ENCODE measurements at places on chromosomes 5 and 9.

DNA sequence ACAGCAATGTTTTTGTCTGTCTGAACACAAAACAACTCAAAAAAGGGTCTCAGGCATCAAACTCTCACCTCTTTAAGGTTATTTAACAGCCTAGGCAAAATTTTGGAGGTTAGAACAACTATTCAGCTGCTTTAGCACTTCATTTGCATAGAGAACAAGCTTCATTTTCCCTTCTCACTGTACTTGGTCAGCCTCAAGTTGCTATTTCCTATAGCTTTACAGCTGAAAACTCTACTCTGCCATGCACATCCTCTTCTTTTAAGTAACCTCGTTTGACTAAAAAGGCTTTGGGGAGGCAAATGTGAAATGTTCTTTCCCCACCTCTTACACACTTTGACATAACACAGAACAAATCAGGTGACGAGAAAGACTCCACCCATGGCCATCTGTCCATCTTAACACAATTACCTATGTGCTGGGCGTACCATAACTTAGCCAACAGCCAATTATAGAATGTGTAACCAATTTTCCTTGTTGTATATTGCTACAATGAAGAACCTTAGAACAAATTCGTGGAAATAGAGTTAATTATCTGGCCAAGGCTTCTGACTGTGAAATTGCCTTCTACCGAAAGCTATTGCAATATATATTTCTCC, 195.7 kb downstream of the DCP2 start:
- DNase-seq = no peak

DNA sequence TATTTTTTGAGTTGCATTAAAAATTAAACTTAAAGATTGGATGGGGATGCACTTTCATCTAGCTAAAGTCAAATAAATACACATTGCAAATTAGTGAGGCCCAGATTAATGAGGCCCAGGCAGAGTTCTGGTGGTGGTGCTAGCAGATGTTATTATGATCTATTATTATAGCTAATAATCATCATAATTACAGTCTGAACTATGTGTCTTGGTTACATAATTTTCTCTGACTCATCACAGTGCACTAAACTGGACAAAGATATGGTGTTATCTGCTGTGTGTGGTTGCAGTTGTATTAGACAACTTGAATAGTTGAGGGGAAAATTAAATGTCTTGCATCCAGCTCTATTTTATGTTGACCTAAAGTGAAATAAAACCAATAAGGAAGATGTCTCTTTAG, 568.8 kb downstream of the TLR4 start:
- no peak for DNase-seq

DNA sequence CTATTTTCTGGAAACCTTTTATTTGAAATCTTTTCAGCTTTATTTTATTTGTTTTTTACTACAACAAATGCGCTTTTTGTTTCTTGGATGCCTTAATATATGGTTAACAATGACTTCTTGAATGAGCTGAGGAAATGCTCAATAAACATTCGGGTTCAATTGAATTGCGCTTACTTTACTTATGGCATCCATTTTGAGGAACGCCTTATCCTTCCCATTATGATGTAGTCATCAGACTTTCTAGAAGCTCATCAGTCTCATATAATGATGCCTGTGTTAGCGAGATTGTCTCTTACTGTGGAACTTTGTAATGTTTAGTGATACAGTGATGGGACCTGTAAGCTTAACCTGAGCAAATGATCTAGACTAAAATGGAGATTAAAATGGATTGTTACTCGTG, 916 bp downstream of the SHLD3 start:
- no peak for DNase-seq

- peak; percentile 27 for DNase-seq
Measured at GRCh38 chr5:31086839-31087415, 106.6 kb upstream of the CDH6 start.

- peak; percentile 54 for DNase-seq
Measured at GRCh38 chr9:74496819-74497747, at the start of gene RORB. Gene RORB, plus strand, starts transcription at chr9:74497335. Its CDS starts 642 bp downstream, at chr9:74497977.

- DNase-seq = no peak
Measured at GRCh38 chr5:74067748-74068541, 441.9 kb downstream of the ARHGEF28 start.

DNA sequence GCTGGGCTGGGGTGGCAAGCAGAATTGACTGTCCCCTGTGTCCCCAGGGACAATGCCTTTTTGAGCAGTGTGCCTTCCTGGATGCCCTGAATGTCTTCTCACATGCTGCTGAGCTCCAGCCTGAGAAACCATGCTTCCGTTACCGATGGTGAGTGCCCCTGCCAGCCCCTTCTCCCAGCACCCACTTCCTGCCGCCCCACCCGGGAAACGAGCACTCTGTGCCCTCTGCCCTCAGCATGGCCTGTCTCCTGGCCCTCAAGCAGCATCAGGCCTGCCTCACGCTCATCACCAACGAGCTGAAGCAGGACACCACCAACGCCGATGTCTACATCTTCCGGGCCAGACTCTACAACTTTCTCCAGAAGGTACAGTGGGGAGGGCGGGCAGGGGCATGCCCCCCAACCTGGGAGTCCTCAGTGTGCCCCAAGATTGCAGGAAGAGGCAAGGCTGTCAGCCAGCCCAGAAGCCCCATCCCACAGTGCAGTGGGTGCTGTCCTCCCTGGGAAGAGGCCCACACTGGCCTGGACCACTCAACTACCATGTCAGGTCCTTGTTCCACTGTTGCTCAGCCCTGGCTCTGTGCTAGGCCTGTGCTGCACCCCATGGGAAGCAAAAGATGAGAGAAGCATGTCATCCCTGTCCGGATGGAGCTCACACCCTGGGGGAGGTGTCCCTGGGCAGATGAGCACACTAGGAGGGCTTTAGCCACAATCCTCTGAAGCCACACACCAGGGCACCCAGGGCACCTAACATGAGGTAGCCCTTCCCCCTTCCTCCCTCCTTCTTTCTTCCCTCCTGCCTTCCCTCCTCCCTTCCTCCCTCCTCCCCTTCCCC, 4.4 kb downstream of the TTC16 start:
- no peak for DNase-seq

GRCh38 chr5:119631660-119632059, 2.3 kb downstream of the FAM170A start:
- DNase-seq = no peak

DNA sequence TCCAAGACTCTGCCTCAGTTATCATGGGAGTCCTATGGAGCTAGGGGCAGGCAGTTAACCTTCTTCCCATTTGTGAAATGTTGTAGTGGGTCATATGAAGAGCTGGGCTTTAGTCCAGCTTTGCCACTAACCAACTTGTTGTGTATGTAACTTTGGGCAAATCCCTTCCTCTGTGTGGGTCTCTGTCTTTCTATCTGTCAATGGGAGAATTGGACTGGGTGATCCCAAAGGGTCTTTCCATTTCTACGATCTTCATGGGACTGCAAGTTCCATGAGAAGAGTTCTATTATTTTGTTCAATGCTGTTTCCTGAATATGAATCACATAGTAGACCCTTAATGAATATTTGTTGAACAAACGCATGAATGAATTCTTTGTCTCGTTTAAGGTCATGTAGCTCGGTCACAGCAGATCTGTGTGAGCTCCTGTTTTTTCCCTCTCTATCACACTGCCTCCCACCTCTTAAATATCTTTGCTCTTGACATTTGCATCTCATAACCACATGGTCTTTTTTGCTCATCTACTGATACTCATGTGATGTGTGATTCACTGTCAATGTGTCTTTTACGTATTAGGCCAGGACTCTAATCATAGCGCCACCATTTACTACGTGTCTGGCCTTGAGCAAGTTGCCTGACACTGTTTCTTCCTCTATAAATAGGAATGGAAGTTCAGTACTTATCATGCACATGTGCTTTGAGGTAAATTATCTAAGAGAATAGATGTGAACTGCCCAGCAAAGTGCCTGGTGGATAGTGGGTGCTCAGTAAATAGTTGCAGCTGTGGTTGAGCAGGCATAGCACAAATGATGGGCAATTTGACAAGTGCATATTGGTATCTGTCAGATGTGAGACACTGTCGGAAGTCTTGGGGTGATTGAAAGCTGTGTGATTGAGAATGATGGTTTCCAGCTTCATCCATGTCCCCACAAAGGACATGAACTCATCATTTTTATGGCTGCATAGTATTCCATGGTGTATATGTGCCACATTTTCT, 37.4 kb downstream of the PTTG1 start:
- peak; percentile 31 for DNase-seq

GRCh38 chr9:111953444-111953843, 56.8 kb downstream of the UGCG start:
- no peak for DNase-seq

GRCh38 chr5:160649304-160649703, 202.7 kb downstream of the ATP10B start:
- peak; percentile 32 for DNase-seq

DNA sequence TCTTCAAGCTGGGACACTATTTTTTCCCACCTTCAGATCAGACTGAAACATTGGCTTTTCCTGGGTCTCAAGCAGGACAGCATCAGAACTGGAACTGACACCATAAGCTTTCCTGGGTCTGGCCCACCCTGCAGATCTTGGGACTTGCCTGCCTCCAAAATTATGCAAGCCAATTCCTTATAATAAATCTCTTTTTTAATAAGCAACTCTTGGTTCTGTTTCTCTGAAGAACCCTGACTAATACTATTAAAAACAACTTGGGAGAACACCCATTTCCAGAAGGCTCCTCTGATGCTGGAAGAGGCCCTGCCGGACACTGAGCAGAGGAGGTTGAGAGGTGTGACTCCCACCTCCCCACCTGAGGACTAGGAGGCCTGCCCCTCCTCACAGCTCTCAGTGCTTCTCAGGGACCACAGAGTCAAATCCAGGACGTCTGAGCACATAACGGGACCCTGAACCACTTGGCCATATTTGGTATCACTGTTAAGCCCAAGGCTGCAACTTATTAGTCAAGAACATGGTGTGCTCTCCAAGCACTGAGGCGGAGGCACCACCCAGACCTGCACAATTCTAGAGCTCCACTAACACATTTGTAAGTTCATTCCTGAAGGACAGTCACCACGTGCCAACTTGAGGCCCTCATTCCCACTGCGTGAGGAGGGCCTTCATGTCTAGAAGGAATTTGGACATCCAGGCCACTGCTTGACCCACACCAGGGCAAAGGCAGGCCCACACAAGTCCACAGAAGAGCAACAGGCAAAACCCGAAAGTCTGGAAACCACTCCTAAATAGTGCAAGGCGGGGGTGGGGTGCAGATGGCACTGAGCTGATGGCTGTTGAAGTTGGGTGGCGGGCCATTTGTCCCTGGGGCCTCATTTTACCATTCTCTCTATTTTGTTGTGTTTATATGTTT, 9.5 kb downstream of the SHC3 start:
- no peak for DNase-seq

GRCh38 chr9:113876151-113876992, at the start of gene ZNF618:
Gene ZNF618, plus strand, starts transcription at chr9:113876309. Its CDS starts 72 bp downstream, at chr9:113876381.
- no peak for DNase-seq

DNA sequence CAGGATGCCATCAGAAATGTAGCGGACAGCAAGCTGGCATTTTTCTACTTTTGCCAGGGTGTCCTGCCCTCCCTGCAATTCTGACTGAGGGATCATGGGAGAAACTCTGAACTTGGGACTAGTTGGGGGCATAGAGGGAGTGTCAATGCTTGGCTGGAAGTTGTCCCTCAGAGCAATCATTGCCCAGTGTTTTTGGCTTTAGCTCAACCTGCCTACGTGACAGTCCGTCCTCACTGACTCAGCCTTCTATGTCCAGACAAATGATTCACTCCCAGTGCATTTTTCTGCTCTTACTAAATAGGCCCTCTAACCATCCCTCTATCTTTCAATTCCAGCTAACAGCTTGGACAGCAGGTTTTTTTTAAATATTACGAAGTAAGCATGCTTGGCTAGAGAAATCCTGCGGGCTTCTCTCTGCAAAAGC, 627.4 kb downstream of the TLR4 start:
- DNase-seq = peak; percentile 47

GRCh38 chr5:124463851-124464250, 282.6 kb downstream of the ZNF608 start:
- DNase-seq = no peak

DNA sequence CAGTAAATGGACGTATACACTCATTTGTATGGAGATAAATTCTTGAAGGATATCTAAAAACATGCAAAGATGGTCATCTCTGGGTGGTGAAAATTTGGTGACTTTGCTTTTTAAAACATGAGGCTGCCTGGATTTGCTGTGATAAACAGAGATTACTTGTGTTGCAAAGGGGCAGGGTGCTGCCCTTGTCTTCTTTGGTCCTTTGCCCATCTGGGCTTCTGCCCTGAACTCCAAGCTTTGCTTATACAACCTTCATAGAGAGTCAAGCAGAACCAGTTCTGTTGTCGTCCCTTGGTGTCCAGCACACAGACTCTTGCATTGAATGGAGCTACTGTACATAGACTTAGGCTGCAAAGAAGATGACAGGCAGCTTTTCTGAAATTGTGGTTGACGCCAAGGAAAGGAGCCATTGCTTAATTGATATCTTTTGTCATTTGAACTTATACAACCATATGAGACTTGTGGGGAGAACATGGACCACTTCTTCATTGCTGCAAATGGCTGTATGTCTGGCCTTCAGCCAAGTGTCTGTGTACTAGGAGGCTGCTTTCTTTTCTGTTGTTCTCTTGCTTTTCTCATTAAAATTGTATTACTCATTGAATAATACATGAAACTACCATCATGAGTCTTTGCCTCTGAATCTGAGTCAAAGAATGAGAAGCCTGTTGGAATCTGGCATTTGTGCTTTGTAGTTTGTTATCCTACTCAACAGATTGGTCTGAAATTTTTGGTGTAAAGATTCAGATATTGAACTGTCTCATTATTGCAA, 152.5 kb downstream of the DMRT2 start:
- no peak for DNase-seq

DNA sequence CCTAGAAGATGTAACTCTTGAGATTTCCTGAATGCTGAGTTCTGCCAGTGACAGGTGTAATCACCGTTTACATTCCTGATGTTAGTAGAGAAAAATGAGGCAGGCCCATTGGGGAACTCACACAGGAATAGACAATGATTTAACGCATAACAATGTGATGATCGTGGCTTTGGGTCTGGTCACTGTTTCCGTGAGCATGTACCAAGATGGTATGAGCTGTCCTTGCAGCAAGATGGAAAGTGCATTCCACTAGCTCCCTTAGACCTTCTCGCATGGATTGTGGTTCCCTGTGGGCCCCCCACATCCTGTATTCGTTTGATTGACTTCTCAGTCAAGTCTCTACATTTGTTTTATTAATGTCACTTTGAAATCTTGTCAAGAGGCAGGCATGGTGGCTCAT, 124.0 kb upstream of the DAP start:
- DNase-seq = no peak

GRCh38 chr5:170071748-170072147, 33.9 kb upstream of the FOXI1 start:
- no peak for DNase-seq

- no peak for DNase-seq
Measured at GRCh38 chr9:135305546-135306180, 173.9 kb upstream of the PPP1R26 start.

GRCh38 chr5:113162208-113162607, 185.6 kb downstream of the DCP2 start:
- no peak for DNase-seq

- DNase-seq = no peak
Measured at GRCh38 chr5:63697811-63698210, 264.4 kb downstream of the HTR1A start.

Measured in retinal pigment epithelial cell (primary cell).